ENCODE measurements at places on chromosomes 11 and 22.

DNA sequence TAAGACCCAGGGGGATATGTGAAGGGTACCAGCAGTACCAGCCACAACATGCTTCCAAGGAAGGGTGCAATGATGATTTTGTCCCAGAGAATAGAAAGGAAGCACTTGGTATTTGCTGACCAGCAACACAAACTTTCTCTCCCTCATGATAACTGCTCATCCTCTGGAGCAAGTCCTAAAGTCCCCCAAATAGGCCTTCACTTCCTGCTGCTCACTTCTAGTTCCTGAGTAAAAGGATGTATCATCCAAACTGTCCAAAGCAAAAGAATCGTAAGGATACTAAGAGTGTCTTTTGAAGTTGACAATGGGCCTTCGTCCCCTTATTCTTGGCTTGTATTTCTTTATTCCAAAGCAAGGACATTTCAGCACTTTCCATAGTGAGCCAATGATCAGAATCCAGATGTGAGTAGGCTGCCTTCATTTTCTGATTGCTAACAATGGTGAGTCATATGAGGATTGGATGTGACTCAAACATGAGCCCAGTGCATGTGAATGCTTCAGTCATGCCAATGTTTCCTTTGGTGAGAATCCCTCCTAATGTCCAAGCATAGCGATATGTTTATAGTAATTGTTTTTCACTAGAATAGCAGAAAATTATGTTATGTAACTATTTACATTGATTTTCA, 243.4 kb upstream of the POU2AF2 start:
- DNase-seq, result no peak

DNA sequence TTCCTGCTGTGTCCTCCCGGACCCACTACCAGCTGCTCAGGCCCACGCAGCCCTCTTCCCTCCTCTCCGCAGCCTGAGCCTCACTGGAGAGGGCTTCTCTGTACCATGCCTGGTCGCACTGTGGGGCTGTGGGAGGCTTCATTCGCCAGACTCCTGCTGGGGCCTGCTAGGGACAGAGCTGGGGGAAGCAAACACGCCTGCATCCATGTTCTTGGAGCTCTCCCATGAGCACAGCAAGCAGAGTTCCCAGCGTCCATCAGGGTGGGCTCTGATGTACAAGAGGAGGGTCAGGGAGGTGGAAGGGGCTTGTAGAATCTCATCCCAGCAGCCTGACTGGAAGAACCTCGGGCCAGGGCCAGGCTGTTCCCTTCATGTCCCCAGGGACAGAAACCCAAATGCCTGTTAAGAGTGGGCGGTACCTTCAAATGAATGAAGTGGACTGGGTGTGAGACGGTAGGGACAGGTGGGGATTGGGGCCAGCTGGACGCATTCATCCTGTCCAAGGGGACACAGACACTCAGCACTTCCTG, 59.9 kb downstream of the MPPED1 start:
- no peak for DNase-seq

- no peak for DNase-seq
These were observed 1.3 kb downstream of the SSH3 start for GRCh38 chr11:67304511-67305113.

- DNase-seq, result no peak
These were observed 666 bp downstream of the NELL1 start for GRCh38 chr11:20669820-20670684.

DNA sequence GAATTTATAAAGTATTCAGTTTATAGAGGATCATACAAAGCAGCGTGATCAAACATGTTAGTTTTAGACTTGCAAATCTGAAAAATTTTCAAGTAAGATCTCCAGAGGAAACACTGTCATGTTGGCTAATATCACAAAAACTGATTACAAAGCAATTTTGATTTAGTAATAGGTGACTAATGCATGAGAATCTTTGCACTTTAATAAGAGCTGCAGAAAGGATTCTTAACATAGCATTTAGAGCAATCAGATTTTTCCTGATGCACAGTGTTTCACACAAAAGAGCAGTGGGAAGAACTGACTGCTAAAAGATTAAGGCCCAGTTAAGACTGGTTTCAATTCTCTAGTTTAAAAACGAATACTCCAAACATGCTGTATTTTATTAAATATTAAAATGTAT, 321.2 kb downstream of the GUCY1A2 start:
- DNase-seq, result no peak

DNA sequence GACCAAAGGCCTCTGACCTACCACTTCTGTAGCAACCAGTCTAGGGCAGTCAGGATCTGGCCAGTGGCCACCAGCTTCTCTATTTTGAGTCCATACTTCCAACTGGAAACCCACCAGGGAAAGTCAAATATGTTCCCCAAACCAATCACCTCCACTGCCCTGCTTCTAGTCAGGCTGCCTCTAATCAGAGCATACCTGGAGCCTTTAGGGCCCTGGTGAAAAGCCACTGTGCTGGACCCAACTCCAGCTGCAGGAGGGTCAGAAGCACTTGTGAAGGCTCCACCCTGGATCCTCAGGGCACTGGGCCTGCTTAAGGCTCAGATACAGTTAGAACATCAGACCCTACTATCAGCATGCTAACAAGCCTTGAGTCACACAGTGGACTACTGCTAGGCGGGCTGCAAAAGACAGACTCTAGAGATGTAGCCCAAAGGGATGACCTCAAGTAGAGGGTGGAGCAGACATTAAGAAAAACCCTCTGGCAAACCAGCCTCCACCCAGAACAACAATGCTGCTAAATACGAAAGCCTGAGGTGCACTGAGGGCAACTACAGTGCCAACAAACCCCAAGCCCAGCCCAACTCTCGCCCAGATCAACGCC, 69.2 kb downstream of the DGCR2 start:
- no peak for DNase-seq

- peak; percentile 31 for DNase-seq
These were observed 635 bp downstream of the PRR5 start for GRCh38 chr22:44702479-44703198.
